ENCODE measurements at places on chromosomes 6 and 20.
A peak's percentile ranks its signal among the peaks of the same experiment; 100 is the strongest.

GRCh38 chr6:46184114-46184513 is 13.3 kb upstream of the ENPP5 start:
- DNase-seq = no peak

DNA sequence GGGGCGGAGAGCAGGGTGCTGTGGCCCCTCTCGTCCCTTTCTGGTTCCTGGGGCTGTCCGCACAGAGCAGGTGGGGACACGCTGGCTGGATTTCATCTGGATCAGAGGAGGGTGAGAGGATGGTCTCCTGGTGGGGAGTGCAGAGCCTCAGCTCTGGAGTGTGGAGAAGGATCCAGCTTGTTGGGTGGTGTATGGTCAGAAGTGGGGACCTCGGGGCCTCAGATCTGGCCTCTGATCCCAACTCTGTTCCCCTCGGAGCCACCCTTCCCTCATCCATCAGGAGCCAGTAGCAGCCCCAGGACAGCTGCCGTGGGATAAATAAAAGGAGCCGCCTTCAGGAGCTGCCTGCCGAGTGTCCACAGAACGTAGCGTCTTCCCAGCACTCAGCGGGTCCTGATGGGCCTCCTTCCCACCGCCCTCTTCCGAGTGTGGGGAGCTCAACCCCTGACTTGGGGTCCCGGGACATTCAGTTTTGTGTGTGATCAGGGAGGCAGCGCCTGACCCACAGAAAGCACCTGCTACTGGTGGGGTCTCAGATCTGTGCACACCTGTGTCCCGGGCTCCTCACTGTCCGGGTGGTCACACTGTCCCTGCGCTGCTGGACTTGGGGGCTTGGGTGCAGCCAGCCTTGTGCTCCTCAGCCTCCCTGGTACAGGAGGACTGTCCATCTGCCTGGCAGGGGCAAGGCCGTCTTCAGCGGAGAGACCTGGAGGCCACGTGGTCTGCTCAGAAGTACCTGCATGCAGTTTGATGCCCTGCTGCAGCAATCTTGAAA is 25.4 kb upstream of the BHLHE23 start:
- no peak for DNase-seq

- DNase-seq = no peak
Observed at GRCh38 chr6:93562582-93562981, 143.2 kb upstream of the EPHA7 start.

DNA sequence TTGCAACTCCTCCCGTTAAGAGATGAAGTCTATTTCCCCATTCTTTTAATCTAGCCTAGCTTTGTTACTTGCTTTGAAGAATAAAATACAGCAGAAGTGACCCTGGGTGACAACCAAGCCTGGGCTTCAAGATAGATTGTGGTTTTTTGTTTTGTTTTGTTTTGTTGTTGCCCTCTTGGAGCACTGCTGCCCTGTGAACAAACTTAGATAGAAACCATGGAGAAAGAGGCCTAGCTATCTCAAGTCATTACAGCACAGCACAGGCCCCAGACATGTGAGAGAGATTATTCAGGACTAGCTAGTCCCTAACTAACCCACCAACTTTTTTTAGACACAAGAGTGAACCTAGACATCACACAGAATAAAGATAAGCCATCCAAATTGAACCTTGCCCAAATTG is 475.2 kb downstream of the EPHA7 start:
- no peak for DNase-seq

GRCh38 chr6:130018292-130018743 is at the start of gene L3MBTL3:
Gene L3MBTL3 (plus strand): TSS chr6:130018581. CDS start chr6:130042700, 24,119 bp downstream.
- DNase-seq = peak; percentile 74

- DNase-seq = no peak
Observed at GRCh38 chr20:13028001-13028400, 19.2 kb downstream of the SPTLC3 start.

GRCh38 chr6:99458319-99458718 is 33.2 kb upstream of the PNISR start:
- no peak for DNase-seq

DNA sequence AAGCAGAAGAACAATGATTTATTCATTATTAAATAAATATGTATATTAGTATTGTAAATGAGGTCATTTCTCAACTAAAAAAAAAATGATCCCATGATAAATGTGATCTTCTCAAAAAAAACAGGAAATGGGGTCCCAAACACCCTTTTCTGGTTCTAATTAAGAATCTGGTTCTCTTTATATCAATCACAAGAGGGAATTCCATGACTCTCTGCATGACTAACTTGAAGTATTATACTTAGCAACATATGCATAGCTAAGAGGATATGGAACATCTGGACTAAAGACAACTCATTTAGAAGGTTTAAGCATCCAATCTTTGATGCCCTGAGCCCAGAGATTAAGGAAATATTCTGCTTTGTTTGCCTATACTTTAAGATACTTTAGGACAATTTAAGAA is 89.7 kb upstream of the EMILIN3 start:
- no peak for DNase-seq

- no peak for DNase-seq
Observed at GRCh38 chr6:161225681-161226008, 48.2 kb downstream of the AGPAT4 start.

GRCh38 chr20:36179170-36179945 is 24.8 kb downstream of the EPB41L1 start:
- DNase-seq = no peak

DNA sequence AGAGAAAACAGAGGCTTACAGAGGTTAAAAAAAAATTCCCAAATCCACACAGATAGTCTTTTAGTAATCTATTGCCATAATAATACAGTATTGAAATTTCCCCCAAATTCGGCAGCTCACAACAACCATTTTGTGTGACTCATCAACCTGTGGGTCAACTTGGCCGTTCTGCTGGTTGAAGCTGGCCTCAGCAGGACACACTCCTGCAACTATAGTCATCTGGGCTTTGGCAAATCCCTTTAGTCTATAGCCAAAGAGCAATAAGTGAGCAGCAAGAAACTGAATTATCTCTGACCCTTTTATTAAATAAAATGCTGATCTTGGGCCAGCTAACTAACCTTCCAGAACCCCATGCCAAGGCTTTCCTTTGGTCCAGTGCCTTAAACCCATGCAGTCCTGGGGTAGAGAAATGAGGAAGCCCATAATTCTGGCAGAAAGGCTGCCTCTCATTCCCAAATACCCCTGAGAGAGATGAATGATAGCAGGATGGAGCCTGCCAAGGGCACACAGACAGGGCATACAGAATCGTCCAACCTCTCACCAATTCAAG is 17.2 kb upstream of the SNAP25 start:
- no peak for DNase-seq

DNA sequence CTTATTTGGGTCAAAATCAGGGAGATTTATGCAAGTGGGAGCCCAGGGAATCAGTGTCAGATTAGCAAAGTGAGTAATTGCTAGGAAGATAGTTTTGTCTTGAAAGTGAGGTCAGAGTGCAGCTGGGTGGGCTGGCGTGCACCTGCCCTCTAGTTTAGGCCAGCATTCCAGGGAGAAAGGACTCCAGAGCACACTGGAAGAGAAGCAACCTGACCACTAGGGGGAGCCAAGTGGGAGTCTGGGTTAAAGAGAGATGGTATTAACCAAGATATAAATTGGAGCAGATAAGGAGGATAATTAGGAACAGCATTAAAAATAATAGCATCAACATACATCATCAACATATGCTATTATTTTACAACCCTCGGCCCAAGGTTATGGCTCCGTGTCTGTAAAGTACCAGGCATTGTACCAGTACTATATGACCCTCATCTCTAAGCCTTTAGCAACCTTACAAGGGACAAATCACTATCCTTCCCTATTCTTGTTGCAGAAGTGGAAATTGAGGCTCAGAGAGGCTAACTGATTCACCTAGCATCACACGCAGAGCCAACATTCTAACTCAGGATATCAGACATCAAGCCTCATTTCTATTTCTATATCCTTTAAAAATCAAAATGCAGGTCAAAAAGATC is 57.8 kb downstream of the SLC2A10 start:
- DNase-seq = no peak

DNA sequence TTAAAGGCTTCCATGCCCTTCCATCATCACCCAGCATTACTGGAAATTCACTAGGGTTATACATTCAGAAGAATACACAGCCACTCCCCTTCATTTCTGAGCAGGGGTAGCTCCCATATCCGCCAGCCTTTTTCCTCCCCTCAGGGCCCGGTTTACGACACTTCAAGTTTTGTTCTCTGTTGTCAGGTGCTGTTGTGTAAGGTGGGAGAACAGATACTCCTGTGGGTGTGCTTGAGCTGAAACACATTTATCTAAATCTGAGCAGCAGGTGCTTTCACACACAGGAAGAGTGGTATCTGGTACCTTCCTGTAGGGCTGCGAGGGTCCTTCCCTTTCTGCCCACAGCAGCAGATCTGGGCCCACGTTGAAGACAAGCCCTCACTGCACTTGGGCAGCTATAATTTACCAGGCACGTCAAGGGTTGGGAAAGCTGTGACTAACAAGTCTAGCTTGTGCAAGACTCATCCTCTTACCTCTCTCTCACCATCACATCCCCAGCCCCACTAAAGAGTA is 215.8 kb upstream of the RREB1 start:
- no peak for DNase-seq

GRCh38 chr6:150153905-150154492 is 11.2 kb downstream of the PPP1R14C start:
- no peak for DNase-seq

GRCh38 chr6:163485388-163485851 is 70.9 kb downstream of the QKI start:
- DNase-seq = no peak

- DNase-seq = no peak
Observed at GRCh38 chr6:57201718-57202117, 20.4 kb downstream of the RAB23 start.

DNA sequence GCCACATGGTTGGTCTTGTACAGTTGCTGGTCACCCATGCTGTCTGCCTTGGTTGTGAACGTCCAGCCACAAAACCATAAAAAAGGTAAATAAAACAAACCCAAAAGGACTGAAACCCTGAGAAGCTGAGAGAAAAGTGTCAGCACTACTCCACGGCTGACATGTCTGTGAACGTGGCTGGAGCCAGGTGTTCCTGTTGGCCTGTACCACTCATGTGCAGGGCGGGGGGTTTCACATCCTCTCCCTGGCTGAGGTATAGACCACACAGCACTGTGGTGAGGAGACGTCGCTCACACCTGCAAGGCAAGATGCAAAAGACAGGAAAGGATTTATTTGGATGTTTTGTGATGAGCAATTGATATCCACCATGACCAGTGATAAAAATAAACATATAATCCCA is 51.9 kb upstream of the MRPS10 start:
- DNase-seq = no peak

GRCh38 chr20:14919501-14920081 is 582.2 kb upstream of the FLRT3 start:
- no peak for DNase-seq

DNA sequence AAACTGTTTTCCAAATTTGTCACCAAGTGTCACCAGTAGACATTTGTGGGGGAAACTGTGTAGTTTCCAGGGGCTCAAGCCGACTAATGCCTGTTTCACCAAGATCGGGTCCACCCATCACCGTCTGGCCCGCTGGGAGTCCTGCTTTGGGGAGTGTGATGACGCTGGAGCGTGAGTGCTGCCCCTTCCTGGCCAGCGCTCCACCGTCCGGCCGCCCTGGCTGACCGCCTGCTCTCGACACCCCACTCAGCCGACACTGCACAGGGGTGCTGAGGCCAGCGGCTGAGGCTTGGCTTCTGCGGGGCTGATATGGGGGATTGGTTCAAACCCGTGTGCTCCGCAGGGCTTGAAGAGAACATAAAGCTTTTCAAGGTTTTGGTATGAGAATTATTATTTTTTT is 160.1 kb downstream of the SMOC2 start:
- DNase-seq = no peak

GRCh38 chr20:33298391-33298790 is 15.4 kb downstream of the BPIFB1 start:
- DNase-seq = no peak

GRCh38 chr20:38894091-38894847 is 31.9 kb upstream of the FAM83D start:
- DNase-seq = no peak

- DNase-seq = no peak
Observed at GRCh38 chr6:145736661-145737144, 1.4 kb upstream of the EPM2A start.

GRCh38 chr6:87283461-87283860 is 38.9 kb upstream of the SMIM8 start:
- no peak for DNase-seq

GRCh38 chr20:53580376-53581111 is 13.1 kb downstream of the ZNF217 start:
- DNase-seq = no peak

DNA sequence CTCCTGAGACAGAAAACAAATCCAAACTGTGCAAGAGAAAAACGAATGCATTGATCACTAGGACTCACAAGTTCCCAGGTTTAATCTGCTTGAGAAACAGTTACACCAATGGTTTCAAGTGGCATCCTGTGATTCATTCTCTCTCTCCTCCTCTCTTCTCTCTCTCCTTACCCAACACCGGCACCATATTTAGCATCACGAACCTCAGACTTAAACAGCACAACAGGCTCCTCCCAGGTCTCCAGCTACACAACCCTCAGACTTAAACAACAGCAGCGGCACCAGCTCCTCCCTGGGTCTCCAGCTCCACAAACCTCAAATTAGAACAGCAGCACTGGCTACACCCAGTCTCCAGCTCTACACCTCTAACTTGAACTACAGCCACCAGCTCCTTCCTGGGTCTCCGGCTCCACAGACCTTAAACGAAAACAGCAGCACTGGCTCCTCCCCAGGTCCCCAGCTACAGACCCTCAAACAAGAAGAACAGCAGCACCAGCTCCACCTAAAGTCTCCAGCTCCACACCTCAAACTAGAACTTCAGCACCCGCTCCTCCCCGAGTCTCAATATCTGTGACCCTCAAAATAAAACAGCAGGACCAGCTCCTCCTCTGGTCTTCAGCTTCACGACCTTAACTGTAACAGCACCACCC is 355.9 kb downstream of the PREX1 start:
- DNase-seq = no peak
